ENCODE measurements at places on chromosomes 12 and 14. TPM values are rescaled to one million over a fixed set of nuclear protein-coding genes. Genes with fewer than 3 reads are reported as not detected.

Gene TBX5
- total RNA-seq: 0.20 TPM

DNA sequence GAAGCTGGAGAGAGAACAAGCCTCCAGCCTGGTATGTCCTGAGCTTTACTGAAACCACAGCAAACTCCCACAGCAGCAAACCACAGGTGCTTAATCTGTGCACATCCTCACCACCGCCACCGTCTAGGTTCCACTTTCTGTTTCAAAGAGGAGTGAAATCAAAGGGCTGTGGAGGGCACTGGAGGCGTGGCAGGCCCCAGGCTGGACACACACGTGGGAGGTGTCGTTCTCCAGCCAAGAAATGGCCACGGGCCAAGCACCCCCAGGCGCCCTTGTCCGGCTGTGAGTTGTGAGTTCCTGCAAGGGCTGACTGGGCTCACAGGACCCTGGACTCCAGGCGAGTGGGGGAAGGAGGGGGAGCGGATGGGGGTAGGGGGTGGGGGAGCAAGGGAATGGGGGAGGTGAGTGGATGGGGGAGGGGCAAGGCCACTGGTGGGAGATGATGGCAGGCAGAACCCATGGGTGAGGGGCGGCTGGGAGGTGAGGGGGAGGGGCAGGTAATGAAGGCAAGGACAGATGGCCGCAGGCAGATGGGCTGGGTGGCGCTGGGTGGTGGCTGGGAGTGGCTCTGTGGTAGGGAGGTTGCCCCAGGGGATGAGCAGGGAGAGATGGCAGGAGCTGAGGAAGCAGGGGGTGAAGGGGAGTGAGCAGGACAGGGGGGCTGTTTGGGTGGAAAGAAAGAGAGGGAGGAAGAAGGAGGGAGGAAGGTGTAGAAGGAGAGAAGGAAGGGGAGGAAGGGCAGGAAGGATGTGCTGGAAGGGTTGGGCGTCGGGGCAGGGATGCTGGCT lies 86.7 kb downstream of the NCOR2 start:
- DNase-seq: peak; percentile 71

DNA sequence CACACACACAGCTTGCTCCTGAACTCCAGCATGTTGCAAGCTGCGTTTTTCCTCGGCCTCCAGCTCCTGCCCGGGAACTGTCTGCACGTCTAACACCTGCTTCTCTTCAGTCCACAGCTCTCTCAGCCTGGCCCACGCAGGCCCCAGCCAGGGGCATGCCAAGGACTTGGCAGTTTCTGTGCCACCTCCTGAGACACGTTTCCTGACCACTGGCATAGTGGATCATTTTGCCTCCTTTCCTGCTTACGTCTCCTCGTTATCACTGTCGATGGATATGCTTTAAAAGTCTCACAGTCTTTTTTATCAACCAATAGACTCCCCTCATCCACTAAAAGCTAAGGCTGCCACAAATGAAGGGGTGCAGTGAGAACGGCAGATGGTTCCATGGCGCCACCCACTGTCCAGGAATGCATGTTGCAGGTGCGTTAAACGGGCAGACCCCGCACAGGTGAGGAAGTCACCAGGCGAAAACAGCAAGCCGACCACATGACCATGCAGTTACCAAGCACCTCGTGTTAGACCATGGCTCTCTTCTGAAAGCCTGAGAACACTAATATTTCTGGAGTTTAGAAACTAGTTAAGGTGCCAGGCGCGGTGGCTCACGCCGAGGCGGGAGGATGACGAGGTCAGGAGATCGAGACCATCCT lies 14.7 kb upstream of the TEAD4 start:
- DNase-seq: peak; percentile 33

GRCh38 chr12:18148961-18149360 lies 59.0 kb upstream of the RERGL start:
- DNase-seq: peak; percentile 52

Gene LBHD2
- 0.60 TPM for total RNA-seq

Gene TMEM263
- total RNA-seq: 49.4 TPM

- no peak for DNase-seq
Observed at GRCh38 chr12:76569685-76570604, 10.4 kb upstream of the OSBPL8 start.

DNA sequence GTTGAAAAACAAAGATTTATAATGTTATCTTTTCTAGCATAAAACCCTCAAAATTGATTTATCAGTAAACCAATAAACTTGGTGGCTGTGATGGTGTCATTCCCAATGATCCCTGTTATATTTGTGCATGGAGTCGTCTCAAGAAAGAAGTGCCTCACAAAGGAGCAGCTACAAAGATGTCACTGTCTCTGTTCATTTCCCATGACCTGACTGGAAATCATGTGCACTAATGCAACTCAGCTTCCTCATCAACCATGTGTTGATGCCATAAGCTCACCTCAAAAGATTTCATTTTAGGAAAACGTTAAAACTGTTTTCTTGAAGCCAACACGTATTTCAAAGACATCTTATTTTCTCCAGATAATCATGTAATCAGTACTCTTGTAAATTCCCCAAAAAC lies 28.8 kb downstream of the CLEC1A start:
- no peak for DNase-seq

Data from mucosa of gallbladder (tissue), 1 donor.